ENCODE measurements at places on chromosomes 7 and 10. TPM values are rescaled to one million over a fixed set of nuclear protein-coding genes. Genes with fewer than 3 reads are reported as not detected.

DNA sequence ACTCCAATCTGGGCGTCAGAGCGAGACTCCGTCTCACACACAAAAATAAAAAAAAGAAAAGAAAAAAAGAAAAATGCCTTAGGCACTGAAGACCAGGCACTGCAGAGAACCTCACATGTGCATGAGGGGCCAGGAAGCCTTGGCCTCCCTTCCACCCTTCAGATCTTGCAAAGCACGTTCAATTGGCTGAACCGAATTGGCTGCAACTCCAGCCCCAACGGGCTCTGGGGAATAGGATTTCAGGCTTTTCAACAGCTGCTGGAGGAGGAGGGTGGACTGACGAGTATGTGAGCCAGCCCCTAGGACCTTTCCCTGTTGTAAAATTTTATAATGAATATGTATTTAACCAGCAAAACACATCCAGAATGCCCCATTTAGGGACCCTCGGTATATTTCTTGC, 16.7 kb downstream of the TMEM120A start:
- H3K4me3 ChIP-seq, result no peak overlapping the region
- peaks cover 10% of the 10 kb centered on the region for H3K36me3 ChIP-seq
- no peaks in the 10 kb centered on the region for H3K27me3 ChIP-seq
- H3K27ac ChIP-seq, result no peak overlapping the region
- H3K4me1 ChIP-seq, result no peaks in the 10 kb centered on the region

GRCh38 chr10:30111340-30112022, 52.1 kb upstream of the JCAD start:
- H3K27me3 ChIP-seq, result peaks cover 9% of the 10 kb centered on the region
- no peaks in the 10 kb centered on the region for H3K36me3 ChIP-seq
- H3K27ac ChIP-seq, result no peak overlapping the region
- H3K4me1 ChIP-seq, result peaks cover 12% of the 10 kb centered on the region

DNA sequence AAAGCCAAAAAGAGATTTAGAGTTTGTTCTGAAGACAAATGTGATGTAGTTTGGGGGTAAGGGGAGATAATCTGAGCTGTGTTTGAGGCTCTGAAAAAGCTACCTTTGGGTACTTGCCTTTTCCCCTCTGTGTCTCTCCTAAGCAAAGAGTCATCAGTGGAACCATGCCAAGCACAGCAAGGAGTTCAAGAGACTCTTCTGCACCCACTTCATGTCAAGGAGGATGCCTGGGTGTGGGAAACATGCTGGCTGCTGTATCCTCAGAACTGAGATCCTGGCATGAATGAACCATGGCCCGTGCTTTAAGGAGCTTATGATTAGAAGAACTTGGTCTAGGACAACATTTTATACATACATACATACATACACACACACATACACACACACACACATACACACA, 142.9 kb downstream of the NOC3L start:
- no peak overlapping the region for H3K4me3 ChIP-seq
- peaks cover 4% of the 10 kb centered on the region for H3K4me1 ChIP-seq
- no peak for DNase-seq

- H3K27me3 ChIP-seq, result no peaks in the 10 kb centered on the region
- no peak overlapping the region for H3K4me3 ChIP-seq
- no peak for DNase-seq
- peak overlapping the region; percentile 18 for H3K27ac ChIP-seq
Observed at GRCh38 chr7:55552320-55553023, 19.8 kb downstream of the VOPP1 start.

DNA sequence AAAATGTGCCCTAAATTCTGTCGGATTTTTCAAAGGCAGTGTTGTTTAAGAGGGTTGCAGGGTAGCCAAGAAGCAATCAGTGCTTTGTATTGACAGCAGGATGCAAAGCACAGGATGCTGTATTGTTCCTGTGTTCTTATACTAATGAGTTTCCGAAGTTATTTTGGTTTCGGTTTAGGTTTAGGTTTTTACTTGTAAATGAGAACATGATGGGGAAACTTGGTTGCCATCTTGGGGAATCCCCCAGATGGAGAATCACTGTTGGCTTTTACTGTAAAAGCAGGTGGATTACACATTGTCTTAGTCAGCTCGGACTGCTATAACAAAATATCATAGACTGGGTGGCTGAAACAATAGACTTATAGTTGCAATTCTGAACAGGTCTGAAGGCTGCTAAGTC, 72.1 kb downstream of the INHBA start:
- H3K4me3 ChIP-seq, result no peak overlapping the region
- peaks cover 3% of the 10 kb centered on the region for H3K4me1 ChIP-seq
- H3K27me3 ChIP-seq, result no peaks in the 10 kb centered on the region

The SDK1 gene
- total RNA-seq, result 39.6 TPM

Measured in progenitor cell of endocrine pancreas (in vitro differentiated cells).